Neural progenitor cell (in vitro differentiated cells): ENCODE measurements at places on chromosomes 6 and 20. TPM values are rescaled to one million over a fixed set of nuclear protein-coding genes. Genes with fewer than 3 reads are reported as not detected.
A peak's percentile ranks its signal among the peaks of the same experiment; 100 is the strongest.

HDGFL1 gene
- not detected in 2 replicates for total RNA-seq

WFDC10B gene
- total RNA-seq, result not detected in 2 replicates

DNA sequence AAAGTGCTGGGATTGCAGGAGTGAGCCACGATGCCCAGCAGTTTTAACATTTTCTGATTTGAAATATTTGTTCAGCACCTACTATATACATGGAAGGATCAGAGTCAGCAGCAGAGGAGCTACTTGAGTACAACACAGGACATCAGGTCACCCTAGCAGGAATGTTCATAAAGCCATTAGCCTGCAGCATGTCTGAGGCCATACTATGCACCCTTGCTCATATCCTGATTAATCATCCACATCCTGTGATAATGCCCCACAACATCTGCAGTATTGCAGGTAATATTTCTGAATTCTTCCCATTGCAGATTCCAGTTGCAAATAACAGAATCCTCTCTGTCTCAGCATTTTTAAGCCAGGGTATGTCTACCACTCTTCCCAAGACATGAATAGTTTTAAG lies 171.0 kb upstream of the PRND start:
- H3K4me3 ChIP-seq, result no peak overlapping the region
- peaks cover 6% of the 10 kb centered on the region for H3K4me1 ChIP-seq
- DNase-seq, result no peak
- H3K27ac ChIP-seq, result no peak overlapping the region

- no peaks in the 10 kb centered on the region for H3K27me3 ChIP-seq
- no peak overlapping the region for H3K4me3 ChIP-seq
- no peak for DNase-seq
- no peak overlapping the region for H3K27ac ChIP-seq
- peaks cover 22% of the 10 kb centered on the region for H3K4me1 ChIP-seq
Measured at GRCh38 chr20:31835554-31835953, 9.8 kb downstream of the FOXS1 start.

GSTA2 gene
- not detected in 2 replicates for total RNA-seq

- H3K36me3 ChIP-seq, result no peaks in the 10 kb centered on the region
- H3K4me3 ChIP-seq, result no peak overlapping the region
- no peak overlapping the region for H3K27ac ChIP-seq
- no peak for DNase-seq
- no peaks in the 10 kb centered on the region for H3K27me3 ChIP-seq
Measured at GRCh38 chr20:44031001-44031574, 116.4 kb downstream of the TOX2 start.

DNA sequence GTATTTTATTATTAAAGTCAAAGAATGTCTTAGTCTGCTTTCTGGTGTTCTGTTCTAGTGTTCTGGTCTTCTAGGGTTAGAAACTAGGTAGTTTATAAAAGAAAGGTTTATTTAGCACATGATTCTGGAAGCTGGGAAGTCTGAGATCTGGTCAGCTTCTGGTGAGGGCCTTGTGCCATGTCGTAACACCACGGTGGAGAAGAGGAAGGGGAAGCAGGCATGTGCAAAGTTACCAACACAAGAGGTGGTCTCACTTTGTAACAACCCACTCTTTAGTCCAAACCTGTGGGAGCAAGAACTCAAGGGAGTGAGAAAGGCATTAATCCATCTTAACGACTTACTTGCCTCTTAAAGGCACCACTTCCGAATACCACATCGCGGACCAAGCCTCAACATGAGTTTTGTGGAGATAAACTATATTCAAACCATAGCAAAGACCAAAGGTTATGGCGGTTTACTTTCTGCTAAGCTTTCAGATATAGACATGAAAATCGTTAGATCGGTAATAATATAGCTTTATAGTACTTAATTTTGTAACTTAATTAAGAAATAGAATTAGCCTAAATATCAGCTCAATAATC lies 99.4 kb downstream of the NCOA3 start:
- H3K4me3 ChIP-seq, result no peak overlapping the region
- no peak for DNase-seq
- H3K4me1 ChIP-seq, result no peaks in the 10 kb centered on the region

- DNase-seq, result no peak
- peaks cover 3% of the 10 kb centered on the region for H3K4me1 ChIP-seq
- H3K27me3 ChIP-seq, result no peaks in the 10 kb centered on the region
- no peak overlapping the region for H3K4me3 ChIP-seq
Measured at GRCh38 chr20:13947719-13948118, 42.7 kb downstream of the SEL1L2 start.

VSX1 gene
- total RNA-seq, result not detected in 2 replicates

DNA sequence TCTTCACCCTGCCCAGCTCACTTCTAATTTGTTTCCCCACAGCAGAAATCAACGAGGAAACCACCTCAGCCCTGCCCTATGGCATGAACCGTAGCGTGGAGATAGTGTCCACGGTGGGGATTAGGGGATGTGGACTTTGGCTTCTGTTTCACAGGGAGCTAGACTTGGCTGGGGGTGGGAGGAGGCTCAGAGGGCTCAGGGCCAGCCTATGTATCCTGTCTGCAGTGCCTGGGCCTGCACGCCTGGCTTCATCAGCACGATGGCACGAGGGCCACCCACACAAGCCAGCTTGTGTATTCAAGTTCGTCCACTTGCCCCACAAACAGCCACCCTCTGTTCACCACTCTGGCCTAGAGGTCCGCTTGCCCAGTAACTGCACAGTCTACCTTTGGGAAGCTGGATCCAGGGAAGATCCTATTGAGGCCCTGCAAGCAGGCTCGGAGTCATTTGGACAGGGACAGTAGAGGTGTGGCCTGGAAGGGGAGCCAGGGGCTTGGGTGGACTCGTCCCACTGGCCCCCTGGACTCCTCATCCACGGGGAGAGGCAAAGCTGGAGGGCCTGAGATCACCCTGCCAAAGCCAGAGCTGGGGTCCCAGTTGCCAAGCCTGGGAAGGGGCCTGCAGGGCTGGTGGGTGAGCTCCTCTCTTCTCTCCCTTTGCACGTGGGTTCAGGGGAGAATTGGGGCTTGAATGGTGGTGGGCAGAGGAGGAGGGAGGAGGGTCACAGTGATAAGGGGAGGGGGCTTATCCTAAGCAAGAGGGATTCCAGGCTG lies 38.0 kb upstream of the FAM83D start:
- H3K4me1 ChIP-seq, result no peaks in the 10 kb centered on the region
- no peaks in the 10 kb centered on the region for H3K36me3 ChIP-seq
- H3K27me3 ChIP-seq, result no peaks in the 10 kb centered on the region
- H3K4me3 ChIP-seq, result no peak overlapping the region
- no peak overlapping the region for H3K27ac ChIP-seq

DNA sequence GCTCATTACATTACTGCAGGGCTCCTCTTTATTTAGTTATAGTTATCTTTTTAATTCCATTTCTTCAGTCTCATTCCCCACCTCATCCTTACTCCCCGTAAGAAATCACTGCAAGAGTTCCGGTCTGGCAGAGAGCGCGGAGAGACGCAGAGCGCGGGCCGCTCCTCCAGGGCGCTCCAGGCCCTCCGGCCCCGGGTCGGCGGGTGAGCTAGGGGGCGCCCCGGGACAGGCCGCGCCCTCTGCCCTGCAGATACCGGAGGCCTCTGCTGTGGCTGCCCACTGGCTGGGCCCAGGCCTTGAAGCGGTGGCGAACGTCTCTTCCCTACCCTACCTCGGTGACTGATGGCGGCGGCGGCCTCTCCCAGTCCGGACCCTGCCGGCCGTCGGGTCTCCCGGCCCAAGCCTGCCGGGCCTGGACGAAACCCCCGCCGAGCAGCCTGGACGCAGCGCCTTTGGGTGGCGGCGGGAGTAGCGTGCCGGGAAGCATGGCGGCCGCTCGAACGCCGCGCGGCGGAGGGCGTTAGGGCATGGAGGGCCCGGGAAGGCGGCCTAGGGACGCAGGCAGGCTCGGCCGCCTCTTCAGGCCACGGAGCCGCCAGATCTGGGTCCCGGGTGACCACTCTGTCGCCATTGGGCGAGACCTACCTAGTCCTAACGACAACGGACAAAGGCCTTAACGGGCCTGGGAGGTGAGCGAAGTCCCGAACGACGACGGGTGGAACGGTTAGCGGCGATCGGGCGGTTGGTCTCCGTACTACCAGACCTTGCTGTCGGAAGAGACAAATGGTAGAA lies 16.4 kb upstream of the HMGN4 start:
- peak; percentile 91 for DNase-seq
- peaks cover 17% of the 10 kb centered on the region for H3K4me1 ChIP-seq
- H3K27me3 ChIP-seq, result no peaks in the 10 kb centered on the region
- no peaks in the 10 kb centered on the region for H3K36me3 ChIP-seq
- H3K27ac ChIP-seq, result peak overlapping the region; percentile 47

GRCh38 chr6:235763-236360 lies 56.4 kb upstream of the DUSP22 start:
- H3K4me1 ChIP-seq, result peaks cover 26% of the 10 kb centered on the region
- H3K4me3 ChIP-seq, result no peak overlapping the region
- DNase-seq, result peak; percentile 34
- no peak overlapping the region for H3K27ac ChIP-seq
- no peaks in the 10 kb centered on the region for H3K36me3 ChIP-seq

DNA sequence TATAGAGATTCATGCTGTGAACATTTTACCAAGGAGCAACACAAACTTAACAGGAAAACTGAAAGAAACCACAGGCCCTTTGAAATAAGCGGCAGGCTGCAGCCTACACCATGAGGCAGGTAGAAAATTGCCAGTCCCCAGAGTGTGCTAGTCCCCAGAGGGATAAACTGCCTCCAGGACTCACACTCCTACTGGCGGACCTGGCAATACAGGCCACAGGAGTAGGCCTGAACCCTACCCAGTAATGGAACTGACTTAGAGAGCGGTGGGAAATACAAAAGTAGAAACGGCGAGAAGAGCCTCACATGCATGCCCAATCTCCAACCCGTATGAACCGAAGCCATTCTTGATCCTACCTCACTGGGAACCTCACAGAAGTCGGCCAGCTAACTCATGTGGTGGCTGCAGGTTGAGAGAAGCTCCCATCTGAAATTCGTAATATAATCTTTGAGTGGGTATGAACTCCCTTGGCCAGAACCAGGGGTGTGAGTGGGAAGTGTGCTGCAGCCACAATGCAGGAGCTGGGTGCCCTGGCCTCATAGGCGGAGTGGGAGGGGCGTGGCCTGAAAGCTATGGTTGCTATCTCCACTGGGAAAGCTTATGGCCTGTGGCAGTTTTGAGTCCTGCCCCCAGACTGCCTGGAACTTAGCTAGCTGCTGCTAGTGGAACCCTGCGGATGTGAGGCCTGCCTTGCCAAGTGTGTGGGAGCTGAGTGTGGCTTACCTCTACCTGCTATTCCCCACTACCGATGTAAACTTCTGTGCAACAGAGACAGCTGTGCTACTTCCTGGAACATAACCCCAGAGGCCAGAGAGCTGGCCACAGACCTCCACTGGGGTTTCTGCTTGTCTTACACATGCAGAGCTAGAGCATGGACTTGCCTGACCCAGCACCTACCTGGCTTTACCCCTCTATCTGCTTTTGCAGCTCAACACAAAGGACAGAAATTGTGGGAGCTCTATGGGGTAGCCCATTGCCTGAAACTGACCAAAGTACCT lies 146.5 kb upstream of the COL21A1 start:
- no peak for DNase-seq
- H3K4me1 ChIP-seq, result no peaks in the 10 kb centered on the region
- H3K27me3 ChIP-seq, result no peaks in the 10 kb centered on the region
- H3K4me3 ChIP-seq, result no peak overlapping the region
- H3K27ac ChIP-seq, result no peak overlapping the region
- no peaks in the 10 kb centered on the region for H3K36me3 ChIP-seq

SLC44A4 gene
- 0.32 and 0.93 TPM in 2 replicates for total RNA-seq
